ENCODE measurements at places on chromosomes 13 and 19.

GRCh38 chr19:7115721-7116120 is 46.2 kb downstream of the ZNF557 start:
- no peak for DNase-seq

DNA sequence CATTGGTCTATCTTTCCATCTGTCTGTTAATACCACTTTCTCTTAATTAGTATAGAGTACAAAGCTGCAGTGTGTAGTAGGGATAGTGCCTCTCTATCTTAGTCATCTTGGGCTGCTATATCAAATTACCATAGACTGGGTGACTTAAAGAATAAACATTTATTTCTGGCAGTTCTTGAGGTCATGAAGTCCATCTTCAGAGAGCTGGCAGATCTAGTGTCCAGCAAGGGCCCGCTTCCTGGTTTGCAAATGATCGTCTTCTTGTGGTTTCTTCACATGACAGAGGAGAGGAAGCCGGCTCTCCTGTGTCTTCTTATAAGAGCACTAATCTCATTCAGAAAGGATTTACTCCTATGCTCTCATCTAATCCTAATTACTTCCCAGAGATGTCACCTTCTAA is 6.1 kb downstream of the ZNF700 start:
- no peak for DNase-seq

DNA sequence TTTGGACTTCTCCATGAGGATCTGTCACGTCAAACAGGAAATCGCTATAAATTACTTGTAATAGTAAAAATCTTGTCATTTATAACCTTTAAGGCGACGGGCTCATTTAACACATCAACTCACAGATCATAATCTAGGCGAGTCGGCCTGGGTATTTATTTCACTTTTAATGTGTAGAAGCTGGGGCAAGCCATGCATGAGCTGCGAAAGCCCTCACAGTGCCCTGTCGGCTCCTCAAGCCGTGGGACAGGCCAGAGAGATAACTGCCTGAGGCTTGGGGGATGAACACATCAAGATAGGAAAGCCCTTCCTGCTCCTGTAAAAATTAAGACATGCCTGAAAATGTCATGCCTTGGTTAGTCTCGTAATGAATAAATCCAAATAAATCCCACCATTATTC is 30.8 kb downstream of the SOX1 start:
- DNase-seq: no peak

GRCh38 chr19:49438261-49438660 is 3.1 kb downstream of the SLC17A7 start:
- no peak for DNase-seq

DNA sequence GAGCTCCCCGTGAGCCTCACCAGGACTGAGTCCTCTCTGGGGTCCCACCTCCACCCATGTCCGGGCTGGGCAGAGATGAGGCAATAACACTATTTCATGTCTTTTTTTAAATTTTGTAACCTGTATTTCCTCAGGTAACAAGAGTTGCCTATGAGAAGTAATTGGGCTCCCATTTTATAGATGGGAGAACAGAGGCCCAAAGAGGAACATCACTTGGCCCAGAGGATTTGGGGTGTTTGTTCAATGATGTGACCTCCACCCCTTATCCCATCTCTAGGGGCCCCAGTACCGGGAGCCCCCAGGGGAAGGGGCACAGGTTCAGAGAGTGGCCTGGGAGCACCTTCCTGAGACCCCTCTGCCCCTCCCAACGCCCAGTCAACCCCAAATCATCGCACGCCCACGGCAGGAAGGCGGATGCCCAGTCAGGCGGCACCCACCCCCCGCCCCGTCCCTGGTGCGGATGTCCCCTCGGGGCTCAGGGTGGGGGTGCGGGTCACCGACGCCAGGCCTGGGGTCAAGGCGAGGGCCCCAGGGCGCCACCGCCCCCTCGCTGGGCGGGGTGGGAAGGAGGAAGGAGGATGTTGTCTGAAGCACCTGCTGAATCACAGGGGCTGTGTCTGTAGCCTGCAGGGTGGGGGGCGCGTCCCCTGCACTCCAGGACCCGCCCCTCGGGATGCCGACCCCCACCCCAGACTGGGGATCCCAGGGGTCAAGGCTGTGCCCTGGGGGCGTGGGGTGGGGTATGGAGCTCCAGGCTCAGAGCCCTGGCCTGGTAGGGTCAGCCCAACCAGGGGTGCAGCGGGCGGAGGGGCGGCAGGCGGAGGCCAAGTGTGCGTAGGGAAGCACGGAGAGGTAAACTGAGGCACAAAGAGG is 9.0 kb upstream of the CIRBP start:
- no peak for DNase-seq

DNA sequence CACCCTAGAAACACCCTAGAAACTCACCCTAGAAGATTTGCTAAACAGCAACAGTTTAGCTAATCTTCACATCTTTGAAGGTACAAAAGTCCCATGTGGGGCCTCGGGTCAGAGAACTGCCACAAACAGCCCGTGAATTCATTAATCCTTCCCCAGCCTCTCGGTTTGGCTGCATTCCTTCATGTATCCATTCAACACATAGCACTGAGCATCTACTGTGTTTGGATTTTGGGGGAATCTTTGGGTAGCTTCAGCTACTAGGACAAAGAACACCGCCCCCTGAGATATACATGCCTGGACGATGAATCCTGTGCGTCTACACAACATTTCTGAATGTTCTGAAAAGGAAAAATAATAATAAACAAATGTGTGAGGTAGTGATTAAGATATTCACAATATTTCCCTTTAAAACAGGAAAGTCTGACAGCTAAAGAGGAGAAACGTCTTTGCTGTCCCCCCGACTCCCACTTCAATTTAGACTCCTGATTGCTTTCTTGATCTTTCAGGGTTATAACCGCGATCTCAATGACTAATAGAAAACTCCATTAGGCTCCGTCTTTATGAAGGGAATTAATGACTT is 63.5 kb downstream of the ALOX5AP start:
- no peak for DNase-seq

- DNase-seq: no peak
Observed at GRCh38 chr19:45564131-45564780, 20.3 kb downstream of the OPA3 start.

GRCh38 chr19:29040292-29040691 is 172.7 kb downstream of the UQCRFS1 start:
- no peak for DNase-seq

DNA sequence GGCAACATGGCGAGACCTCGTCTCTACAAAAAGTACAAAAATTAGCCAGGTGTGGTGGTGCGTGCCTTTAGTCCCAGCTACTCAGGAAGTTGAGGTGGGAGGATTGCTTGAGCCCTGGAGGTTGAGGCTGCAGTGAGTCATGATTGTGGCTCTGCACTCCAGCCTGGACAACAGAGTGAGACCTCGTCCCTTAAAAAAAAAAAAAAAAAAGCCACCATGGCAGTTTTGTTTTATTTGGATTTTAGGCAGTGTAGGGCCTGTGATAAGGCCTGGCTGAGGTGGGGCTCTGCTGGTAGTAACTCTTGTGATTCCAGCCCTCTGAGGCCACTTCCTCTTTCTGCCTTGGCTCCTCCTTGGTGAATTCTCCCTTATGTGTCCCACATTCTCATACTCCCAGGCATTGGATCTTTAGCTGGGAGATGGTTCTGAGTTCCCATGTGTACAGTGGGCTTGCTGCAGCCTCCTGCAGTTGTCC is 39.2 kb downstream of the GATAD2A start:
- no peak for DNase-seq

DNA sequence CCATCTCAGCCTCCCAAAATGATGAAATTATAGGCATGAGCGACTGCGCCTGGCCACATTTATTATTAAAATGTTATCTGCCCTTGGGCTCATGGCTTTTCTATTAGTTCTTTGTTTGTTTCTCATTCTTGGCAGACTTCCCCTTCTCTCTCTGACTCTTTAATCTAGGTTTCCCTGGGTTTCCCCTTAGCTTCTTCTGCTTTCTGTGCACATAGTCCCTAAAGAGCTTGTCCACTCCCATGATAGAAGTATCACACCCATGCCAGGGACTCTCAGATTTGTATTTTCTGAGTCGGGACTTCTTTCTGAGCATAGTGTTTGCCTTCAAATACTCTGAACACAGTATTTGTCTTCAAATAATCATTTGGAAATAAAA is 38.6 kb upstream of the ITM2B start:
- no peak for DNase-seq

DNA sequence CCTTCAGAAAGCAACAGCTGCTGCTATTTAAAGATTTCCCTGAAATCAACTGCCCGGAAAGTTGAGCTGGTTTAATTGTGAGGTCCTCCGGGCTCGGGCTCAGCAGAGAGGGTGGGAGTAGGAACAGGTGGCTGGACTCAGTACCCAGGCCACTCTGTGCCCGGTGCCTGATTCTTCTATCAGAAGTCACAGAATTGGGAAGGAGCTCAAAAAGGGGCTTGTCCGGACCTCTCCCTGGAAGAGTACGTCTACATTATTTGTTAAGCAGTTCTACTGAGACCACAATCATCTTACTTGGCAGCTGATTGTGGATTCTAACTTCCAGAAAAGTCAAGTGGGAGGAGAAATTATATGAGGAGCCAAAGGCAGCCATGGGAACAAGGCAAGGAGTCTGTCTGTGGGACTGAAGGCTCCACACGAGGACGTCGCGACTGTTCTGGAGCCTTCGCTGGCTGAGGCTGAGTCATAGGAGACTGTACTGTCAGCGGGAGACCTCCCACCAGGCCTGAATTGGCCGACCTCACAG is 91.7 kb upstream of the ANKRD10 start:
- DNase-seq: no peak

DNA sequence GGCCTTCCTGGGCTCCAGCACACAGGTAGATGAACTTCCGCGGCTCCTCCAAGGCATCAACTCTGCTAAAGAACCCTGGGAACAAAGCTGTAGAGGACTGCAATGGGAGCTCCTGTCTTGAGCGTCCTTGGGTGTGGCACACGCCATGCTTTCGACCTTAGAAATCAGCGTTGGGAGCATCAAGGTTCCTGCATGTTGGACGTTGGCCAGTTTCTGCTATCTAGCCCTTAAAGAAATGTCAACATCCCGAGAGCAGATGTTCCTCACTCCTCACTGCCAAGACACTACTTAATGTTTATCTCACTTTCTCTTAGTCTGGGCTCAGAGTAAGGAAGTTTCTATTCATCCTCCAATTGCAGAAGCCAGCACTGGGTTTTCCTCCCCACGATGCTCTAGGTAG is 70.6 kb upstream of the MEDAG start:
- DNase-seq: no peak

DNA sequence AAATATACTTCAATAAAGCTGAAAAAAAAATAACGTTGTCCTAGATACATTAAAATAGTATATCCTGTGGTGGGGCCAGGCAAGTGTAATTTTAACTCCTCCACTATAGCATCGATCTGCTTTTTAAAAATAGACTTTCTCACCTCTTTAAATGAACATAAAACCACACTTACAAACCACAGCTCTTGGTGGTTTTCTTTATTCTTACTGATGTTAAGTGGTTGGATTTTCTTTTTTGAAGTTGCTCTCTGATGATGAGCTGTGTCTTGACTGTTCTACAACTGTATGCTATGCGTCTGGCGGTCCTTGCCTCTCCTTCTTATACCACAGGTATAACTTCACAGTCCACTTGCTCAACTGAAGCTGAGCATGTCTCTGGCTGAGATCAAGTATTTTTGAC is 721.5 kb upstream of the KLHL1 start:
- no peak for DNase-seq

- no peak for DNase-seq
Observed at GRCh38 chr13:26425443-26426358, 131.8 kb upstream of the WASF3 start.

DNA sequence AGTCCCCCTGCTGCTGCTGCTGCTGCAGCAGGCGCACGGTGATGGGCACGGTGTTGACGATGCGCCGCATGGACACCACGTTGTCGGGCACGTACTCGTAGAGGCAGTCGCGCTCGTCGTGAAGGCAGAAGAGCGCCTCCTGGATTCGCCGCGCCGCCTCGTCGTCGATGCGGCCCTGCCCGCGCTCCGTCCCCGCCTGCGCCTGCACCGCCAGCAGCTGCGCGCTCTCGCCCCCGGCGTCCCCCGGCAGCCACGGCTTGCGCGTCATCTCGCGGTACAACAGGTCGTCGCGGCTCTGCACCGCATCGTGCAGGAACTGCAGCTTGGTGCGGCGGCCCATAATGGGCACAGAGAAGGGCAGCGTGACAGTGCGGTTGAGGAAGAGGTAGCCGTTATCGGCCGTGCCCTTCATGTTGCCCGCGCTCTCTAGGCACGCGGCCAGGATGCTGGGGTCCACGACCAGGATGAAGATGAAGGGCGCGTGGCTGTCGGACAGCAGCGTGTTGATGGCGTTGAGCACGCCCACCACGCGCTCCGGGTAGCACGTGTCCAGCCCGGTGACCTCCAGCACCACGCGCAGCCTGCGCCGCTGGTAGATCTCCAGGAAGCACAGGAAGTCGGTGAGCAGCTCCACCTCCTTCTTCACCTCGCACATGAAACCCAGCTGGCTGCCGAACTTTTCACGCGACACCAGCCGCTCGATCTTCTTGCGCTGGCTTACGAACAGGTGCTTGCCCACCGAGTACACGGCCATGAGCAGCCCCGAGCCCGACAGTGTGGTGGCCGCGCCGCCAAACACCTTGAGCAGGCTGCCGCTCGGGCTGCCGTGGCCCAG is 8.1 kb downstream of the NKPD1 start:
- DNase-seq: no peak

DNA sequence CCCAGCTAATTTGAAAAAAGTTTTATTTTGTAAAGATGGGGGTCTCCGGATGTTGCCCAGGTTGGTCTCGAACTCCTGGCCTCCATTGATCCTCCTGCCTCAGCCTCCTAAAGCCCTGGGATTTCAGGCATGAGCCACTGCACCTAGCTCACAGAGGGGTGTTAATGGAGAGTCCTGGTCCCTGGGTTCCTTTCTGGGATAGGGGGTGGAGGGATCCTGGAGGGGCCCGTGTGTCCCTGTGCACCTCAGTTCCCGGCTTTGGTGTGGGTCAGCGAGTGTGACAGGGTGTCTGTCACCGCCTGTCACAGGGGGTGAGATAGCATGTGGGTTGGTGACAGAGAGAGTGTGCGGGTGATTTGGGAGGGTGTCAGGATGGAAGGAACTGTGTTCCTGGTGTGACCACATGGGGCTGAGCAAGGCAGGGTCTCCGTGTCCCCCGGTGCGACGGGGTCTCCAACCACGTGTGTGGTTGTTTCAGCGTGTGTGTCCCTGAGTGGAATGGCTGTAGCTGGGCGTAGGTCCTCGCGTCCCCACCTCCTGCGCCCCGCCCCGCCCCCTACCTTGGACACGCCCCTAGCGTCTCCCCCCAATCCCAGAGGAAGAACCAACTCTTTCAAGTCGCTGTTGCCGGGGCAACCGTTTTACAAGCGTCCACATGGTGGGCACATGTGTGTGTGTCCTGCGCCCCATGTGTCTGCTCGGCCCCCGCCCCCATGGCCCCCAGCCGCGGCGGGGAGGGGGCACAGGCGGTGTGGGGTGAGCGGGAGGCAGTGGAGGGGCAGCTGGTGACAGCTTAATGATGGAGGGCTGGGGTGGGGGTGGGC is 2.9 kb upstream of the NRTN start:
- DNase-seq: no peak

DNA sequence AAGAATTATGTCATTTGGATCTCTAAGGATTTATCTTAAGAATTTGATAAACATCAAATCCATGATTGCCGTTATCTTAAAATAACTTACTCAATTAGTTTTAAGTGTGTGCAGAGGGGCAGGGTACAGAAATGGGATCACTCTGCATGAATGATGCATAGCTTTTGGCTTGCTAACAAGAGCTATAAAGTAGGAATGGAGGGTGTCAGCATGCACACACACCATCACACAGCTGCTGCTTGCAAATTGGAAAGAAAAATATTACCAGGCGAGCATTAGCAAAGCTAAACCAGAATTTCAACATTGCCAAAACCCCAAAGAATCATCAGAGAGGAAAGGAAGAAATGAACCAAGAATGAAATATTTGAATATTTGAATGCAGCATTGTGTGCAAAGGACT is 580.6 kb downstream of the LMO7 start:
- DNase-seq: no peak

- DNase-seq: no peak
Observed at GRCh38 chr13:91805605-91806004, 407.2 kb downstream of the GPC5 start.

- DNase-seq: no peak
Observed at GRCh38 chr13:49954674-49955455, 18.7 kb upstream of the SPRYD7 start.

Data from stimulated activated CD8-positive, alpha-beta memory T cell treated with anti-CD3 and anti-CD28 coated beads, Interleukin-7, amount 100 ng/mL, for 24 hours (primary cell).